ENCODE measurements at places on chromosomes 2 and 18.

- DNase-seq: no peak
These were observed 7.2 kb upstream of the ITGA6 start for GRCh38 chr2:172420216-172420615.

DNA sequence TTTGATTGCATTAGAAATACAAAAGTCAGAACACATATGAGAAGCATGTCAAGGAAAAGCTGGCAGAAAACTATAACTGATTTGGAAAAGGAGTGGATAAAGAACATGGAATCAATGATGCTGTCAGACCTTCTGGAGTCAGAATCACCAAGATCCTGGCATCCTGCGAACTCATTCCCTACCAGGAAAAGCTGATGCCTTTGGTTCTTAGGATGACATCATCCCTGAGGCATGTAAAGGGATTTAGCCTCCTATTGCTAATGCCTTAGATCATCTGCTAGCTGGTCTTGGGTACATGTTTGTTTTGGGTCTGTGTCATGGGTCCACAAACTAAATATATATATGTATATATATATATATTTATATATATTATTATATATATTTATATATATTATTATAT lies 680.7 kb downstream of the EPHA4 start:
- no peak for DNase-seq

GRCh38 chr18:58195278-58195765 lies 151.3 kb downstream of the NEDD4L start:
- DNase-seq: no peak

DNA sequence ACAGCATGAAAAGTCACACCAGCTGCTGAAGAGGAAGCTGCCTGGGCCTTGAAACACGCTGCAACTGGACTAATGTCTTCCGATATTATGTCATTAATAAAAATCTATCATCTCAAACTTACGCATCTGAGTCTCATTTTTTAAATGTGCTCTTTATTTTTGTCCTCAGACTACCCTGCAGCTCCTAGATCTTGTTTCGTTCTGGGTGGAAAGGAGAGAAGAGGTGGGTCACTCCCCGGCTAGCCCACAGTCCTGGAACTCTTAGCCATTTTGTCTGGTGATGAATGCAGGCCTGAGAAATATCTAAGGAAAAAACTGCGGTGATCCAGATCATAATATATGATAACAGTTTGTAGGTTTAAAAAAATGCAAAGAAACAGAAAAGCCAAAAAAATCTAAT lies 73.3 kb downstream of the TXNL1 start:
- no peak for DNase-seq

DNA sequence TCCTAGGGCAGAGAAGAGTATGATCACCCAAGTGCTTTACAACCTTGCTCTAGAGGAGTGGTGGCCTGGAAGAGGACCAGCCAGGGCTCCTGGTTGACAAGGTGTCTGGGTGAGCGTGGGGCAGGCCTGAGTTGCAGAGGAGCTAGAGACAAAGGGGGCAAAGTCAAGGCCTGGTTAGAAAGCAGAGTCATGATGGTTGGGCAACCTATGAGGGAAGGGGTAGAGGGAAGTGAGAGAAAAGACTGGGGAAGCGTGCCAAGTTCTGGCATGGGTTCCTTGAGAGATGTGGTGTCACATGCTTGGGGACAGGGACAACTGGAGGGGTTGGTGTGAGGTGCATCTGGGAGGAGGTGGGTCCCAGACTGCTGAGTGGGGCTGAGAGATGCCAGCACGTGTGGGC lies 13.5 kb downstream of the ZFP36L2 start:
- DNase-seq: no peak

GRCh38 chr2:51344886-51345285 lies 313.0 kb upstream of the NRXN1 start:
- no peak for DNase-seq

DNA sequence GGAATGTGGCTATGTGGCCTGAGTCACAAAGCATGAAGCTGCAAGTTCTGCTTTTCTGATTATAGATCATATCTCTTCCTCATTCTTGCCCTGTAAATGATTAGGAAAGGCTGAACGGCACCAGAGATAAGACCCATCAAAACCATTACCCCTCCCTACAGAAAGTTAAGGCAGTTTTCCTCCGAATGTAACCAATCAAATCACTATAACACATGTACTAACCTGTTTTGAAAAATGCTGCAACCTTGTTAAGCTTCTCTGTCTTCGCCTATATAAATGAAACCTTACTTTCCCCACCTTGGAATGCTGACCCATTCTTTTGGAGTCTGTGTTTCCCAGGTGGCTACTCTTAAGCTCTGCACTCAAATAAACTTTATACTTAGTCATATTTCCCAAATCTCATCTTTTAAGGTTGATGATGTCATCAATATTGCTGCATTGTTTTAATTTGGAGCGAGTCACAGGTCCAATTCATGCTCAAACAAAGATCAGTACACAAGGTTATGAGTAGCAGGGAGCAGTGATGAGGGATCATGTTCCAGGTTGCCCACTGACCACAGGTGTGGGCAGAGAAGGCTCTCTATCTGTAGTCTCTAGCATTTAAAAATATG lies 662.3 kb downstream of the IRS1 start:
- no peak for DNase-seq

DNA sequence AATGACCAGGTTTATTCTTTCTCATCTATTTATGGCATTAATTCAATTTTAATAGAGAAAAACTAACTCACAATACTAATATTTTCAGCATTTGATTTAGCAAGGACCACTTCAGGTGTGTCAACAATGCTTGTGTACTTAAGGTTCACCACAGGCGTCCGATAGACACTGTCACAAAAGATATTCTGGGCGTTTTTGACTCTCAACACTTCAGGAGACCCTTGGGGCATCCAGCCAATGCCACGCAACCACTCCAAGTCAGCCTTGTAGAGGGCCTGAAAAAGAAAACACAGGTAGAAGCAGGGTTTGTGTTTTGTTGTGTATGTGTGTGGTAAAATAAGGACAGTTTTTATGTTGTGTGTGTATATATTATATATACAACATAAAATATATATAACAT lies 158.2 kb downstream of the NEB start:
- DNase-seq: no peak

GRCh38 chr2:233395687-233396086 lies 41.4 kb downstream of the DGKD start:
- no peak for DNase-seq

GRCh38 chr18:50044402-50044801 lies 150.5 kb downstream of the MYO5B start:
- no peak for DNase-seq

GRCh38 chr18:6363216-6363615 lies 51.5 kb downstream of the L3MBTL4 start:
- no peak for DNase-seq

Data from stimulated activated CD8-positive, alpha-beta memory T cell treated with anti-CD3 and anti-CD28 coated beads, Interleukin-2, amount 100 ng/mL, for 1 hour (primary cell).